ENCODE measurements at places on chromosomes 13 and 19.
A peak's percentile ranks its signal among the peaks of the same experiment; 100 is the strongest.

DNA sequence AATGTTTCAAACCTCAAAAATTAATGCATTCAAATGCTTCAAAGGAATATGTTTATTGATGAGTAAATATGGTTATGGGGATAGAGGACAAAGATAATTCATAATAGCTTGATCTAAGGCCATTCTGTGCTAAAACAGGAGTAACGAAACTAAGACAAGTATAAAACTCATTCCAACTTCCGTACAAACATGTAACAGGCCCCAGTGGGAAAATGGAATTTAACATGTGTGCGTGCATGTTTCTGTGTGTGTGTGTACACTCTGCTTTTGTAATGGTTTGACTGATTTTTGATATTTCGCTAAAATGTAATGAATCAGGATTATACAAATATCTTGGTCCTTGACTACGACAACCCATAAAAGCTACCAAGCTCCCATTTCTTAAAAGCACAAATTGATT, 91.0 kb downstream of the KLF12 start:
- no peak for DNase-seq

GRCh38 chr19:33638167-33639034, 16.6 kb downstream of the CHST8 start:
- no peak for DNase-seq

DNA sequence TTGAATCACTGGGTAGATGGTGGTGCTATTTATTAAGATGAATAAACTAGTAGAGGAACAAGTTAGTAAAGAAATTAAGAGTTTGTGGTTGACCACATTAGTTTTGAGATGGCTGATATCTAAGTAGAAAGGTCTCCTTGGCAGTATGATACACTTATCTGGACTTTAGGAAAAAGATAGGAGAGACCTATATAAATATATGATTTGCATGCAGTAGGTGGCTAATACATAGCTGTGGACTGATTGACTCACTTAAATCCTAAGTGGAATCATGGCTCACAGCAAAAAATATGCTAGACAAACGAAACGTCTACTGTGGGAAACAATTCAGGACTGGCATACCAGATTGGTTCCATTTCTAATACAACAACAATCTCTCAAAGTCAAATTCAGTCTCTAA, 92.0 kb downstream of the CAB39L start:
- no peak for DNase-seq

DNA sequence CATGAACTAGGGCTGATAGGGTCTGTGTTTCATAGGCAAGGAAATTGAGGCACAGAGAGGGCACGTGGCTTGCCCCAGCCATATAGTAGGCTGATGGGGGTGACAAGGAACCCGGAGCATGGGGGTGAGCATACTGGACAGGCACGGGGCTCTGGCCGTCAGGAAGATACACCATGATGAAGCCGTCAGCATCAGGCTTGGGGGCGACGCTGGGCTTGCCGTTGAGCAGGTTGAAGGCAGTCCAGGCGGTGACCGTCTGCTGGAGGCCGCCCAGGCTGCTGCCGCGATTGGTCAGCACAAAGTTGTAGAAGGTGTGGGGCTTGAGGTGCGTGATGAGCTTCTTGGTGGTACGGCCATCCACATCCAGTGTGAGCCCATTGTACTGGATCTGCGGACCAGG, 119.7 kb downstream of the PTPRS start:
- no peak for DNase-seq

DNA sequence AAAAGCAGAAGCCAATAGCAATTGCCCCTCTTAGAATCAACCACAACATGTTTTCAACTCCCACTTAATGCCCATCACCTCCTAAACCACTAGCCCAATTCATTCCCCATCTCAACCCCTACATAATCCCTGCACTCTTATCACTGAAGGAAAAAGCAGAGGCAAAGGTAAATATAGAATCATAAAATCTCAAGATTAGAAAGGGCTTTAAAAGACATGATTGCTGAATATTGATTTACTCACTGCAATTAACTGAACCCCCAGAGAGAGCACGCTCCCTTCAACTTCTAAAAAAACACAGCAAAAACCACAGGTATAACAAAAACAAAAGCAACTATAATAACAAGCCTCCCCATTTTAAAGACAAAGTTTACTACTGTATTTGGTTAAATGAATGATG, 15.1 kb upstream of the POU4F1 start:
- no peak for DNase-seq

DNA sequence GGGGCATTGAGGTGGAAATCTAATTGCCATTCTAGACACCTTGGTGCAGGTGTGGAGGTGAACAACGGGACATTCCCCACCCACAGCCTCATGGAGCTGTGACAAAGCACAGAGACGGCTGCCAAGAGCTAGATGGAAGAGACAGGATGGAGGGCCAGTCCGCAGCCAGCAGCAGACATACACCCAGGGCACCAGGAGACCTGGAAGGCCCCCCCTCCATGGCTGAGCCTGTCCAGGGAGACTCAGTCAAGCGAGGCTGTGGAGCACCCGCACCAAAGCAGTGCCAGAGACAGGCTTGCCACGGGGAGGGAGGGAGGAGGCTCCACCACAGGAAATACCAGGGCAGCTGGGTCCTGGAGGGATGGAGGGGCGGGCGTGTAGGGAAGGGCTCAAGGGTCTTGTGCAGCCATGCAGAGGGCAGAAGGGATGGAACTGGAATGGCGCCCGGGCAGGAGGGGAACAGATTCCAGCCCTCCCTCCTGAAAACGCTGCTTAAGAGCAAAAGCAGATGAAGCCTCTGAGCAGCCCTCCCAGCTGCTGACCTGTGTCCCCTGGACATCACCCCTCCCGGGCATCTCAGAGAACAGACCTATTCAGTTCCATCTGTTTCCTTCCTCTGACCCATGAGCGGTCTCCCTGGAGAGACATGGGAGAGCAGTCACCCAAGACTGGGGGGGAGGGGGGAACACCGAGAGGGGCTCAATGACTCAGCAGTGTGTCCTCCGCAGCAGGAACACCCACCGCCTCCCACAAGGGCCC, 14.4 kb downstream of the EPS15L1 start:
- DNase-seq: no peak

- DNase-seq: no peak
These were observed 204.1 kb upstream of the KLF12 start for GRCh38 chr13:74338341-74338740.

- peak; percentile 45 for DNase-seq
These were observed 31.5 kb upstream of the HIF3A start for GRCh38 chr19:46265217-46265828.

- peak; percentile 67 for DNase-seq
These were observed 5.4 kb downstream of the KLK1 start for GRCh38 chr19:50817941-50818858.

GRCh38 chr13:80871481-80871880, 530.6 kb upstream of the SPRY2 start:
- DNase-seq: no peak

DNA sequence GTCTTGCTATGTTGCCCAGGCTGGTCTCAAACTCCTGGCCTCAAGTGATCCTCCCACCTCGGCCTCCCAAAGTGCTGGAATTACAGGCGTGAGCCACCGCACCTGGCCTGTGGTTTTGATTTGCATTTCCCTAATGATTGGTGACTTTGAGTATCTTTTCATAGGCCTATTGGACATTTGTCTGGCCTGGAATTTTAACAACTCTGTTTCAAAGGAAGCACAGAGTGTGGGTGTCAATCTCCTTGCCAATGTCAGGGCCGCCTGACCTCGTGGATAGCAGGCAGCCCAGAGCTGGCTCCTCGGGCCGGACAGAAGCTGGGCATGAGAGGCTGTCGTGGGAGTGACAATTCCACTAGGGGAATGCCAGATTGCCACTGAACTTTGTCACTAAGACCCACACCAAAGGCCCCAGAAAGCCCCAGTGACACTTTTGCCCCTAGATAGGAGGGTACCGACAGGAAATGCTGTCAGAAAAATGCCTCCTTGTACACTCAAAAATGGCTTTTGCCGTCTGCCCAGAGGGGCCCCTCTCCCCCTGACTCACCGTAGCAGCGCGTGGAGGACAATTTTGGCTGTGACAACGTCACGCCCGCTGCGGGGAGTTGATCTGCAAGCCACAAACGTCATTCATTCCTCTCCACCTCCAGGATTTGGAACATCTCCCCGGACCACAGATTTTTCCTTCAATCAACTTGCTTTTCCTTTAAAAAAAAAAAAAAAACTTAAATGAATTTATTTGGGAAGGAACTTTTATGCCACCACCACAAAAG, 11.7 kb upstream of the ADGRE5 start:
- DNase-seq: peak; percentile 89

GRCh38 chr13:44470638-44471562, 97.3 kb downstream of the SERP2 start:
- no peak for DNase-seq

- DNase-seq: no peak
These were observed 78.0 kb downstream of the ZC3H13 start for GRCh38 chr13:45974500-45974899.

DNA sequence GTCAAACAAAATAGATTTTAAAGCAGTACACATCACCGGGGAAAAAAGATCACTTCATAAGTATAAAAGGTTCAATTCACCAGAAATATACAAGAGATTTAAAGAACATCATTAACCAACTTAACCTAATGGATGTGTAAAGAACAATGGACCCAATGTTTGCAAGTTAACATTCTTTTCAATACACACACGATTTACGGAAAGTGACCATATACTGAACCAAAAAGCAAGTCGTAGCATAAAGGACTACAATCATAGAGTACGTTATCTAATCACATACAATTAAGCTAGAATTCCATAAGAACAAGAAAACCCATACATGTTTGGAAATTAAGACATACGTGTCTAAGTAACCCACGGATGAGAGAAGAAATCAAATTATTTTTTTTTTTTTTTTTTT, 9.6 kb downstream of the TGDS start:
- no peak for DNase-seq

DNA sequence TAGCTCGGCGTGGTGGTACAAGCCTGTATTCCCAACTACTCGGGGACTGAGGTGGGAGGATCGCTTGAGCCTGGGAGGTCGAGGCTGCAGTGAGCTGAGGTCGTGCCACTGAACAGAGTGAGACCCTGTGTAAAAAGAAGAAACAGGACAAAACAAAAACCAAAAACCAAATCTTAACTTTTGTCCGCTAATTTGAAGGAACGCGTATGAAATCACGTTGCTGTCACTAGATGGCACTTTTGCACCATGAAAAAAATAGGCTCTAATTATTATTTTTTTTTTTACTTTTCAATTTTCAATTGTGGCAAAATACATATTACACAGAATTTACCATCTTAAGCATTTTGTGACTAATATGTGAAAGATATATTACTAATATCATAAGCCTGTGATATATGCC, 17.6 kb upstream of the ZNF835 start:
- no peak for DNase-seq

GRCh38 chr19:49889687-49890348, 6.9 kb downstream of the IL4I1 start:
- peak; percentile 71 for DNase-seq

DNA sequence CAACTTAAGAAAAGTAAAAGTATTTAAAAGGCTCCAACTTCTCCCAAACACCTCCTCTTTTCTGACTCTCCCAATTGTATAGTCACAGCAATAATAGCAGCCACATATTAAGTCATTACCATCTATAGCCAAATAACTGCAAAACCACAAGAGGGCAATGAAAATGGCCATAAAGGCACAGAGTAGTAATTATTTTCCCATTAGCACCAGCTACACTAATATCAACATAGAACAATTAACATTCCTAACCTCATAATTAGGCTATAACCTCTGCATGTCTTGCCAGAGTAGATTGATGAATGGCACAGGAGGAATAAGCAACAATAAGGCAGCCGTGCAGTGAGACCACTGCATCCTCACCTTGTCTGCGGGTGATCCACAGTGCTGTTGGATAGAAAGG, 226.4 kb upstream of the SERP2 start:
- DNase-seq: no peak

GRCh38 chr19:12668932-12669269, 2.3 kb downstream of the WDR83 start:
- peak; percentile 54 for DNase-seq

- no peak for DNase-seq
These were observed 168.8 kb downstream of the OLFM4 start for GRCh38 chr13:53197424-53197823.

- no peak for DNase-seq
These were observed 64.8 kb upstream of the FLT1 start for GRCh38 chr13:28559636-28560259.

GRCh38 chr19:1811472-1811894, 593 bp downstream of the ATP8B3 start:
- peak; percentile 41 for DNase-seq

DNA sequence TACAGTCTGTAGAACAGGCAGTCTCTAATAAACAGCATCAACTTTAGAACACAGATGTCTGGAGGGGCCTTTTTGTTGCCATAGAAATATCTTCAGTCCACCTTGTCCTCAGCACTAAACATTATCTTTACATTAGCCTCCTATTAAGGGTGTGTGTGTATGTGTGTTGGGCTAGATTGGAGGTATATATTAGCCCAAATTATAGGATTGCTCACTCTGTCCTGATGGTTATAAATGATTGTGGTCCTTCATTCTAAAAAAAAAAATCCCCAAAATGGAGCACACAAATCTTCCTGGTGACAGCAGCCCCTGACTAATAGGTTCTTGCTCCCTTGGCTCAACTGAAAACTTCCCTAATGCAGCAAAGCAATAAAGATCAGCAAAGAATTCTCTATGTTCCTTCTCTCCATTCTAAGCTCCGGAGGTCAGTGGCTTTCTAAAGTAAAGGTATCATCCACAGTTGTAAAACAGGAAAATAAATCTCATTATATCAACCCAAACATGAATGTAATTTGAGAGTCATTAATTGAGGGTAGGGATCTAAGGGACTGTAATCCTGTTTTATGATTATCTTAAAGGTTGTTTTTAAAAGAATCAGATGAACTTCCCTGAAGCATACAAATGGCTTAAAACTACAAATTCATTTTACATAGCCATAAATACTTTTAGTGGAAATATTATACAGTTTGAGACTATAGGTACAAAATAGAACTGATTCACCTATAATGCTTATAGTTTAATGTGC, 232.7 kb downstream of the KLF12 start:
- no peak for DNase-seq

GRCh38 chr13:46953331-46953730, 56.5 kb upstream of the HTR2A start:
- no peak for DNase-seq

- DNase-seq: no peak
These were observed 45.7 kb upstream of the ZNF730 start for GRCh38 chr19:23071147-23071511.

- no peak for DNase-seq
These were observed 353.5 kb downstream of the DACH1 start for GRCh38 chr13:71513411-71514033.

DNA sequence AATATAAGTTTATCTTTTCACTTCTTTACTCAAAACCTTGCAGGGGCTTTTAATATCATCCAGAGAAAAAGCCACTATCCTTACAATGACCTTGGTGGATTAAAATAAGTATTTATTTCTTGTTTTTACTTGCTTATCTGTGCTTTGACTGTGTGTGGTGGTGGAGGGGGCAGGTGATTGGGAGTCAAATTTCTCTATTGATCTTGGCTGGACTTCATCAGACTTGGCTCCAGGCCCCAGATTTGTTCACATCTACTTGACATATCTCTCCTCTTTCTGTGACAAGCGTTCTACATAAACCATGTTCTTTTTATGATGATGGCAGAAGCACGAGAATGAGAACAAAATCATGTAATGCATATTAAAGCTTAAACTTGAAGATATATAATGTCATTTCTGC, 670.8 kb downstream of the PCDH17 start:
- DNase-seq: no peak
